ENCODE measurements at places on chromosomes 12 and 14. TPM values are rescaled to one million over a fixed set of nuclear protein-coding genes. Genes with fewer than 3 reads are reported as not detected.

DNA sequence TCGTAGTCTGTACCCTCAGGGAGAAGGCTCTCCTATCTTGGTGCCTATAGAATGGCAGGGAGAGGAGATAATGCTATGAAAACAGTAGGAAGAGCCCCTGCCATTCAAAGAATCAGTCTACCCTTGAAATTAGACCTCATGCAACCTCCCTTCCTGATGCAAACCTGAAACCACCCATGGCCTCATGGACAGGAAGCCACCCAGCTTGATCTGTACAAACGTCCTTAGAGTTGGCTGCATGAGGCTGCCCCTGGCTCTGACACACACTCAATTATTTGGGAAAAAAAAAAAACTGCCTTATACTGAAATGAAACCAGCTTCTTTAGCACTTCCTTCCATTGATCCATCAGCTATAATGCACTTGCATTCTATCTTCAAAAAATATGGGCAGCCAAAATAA is 116.6 kb upstream of the BCL2L14 start:
- DNase-seq: no peak

- DNase-seq: peak; percentile 43
Observed at GRCh38 chr12:12719496-12719895, 2.3 kb downstream of the CDKN1B start.

DNA sequence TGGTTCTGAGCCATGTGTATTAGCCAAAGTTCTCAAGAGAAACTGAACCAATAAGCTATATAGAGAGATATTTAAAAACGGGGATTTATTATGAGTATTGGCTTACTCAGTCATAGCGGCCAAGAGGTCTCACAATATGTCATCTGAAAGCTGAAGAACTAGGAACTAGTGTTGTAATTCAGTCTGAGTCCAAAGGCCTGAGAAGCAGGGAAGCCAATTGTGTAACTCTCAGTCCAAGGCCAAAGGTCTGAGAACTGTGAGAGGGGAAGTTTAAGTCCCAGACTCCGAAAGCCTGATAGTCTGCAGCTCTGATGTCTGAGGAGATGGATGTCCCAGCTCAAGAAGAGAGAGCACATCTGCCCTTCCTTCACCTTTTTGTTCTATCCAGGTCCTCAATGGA is 344.8 kb upstream of the USP15 start:
- DNase-seq: no peak

GRCh38 chr12:26713885-26714383 is 119.1 kb downstream of the ITPR2 start:
- no peak for DNase-seq

- DNase-seq: peak; percentile 99
Observed at GRCh38 chr12:105933671-105934665, 204.8 kb downstream of the NUAK1 start.

- peak; percentile 68 for DNase-seq
Observed at GRCh38 chr12:110744151-110744571, 1.5 kb upstream of the PPP1CC start.

- no peak for DNase-seq
Observed at GRCh38 chr12:52199294-52199919, 7.6 kb upstream of the KRT80 start.

The ATL1 gene
- 16.2 TPM for total RNA-seq

The KRT79 gene
- not detected for total RNA-seq

The HHIPL1 gene
- 9.9 TPM for total RNA-seq

The C14orf132 gene
- total RNA-seq: 48.6 TPM

The CIROP gene
- total RNA-seq: 1.0 TPM
